ENCODE measurements at places on chromosomes 12 and 14. TPM values are rescaled to one million over a fixed set of nuclear protein-coding genes. Genes with fewer than 3 reads are reported as not detected.

Gene KDM5A
- total RNA-seq: 36.3 TPM

Gene TAS2R42
- not detected for total RNA-seq

Gene RAD9B
- total RNA-seq: 0.40 TPM

Gene HCAR2
- not detected for total RNA-seq

Gene TAS2R30
- total RNA-seq: 0.46 TPM

Gene SCNN1A
- total RNA-seq: 0.23 TPM

Gene PMEL
- total RNA-seq: 0.12 TPM

Gene HOXC5
- 1.9 TPM for total RNA-seq

Gene E2F7
- total RNA-seq: 19.9 TPM

Gene RNF212B
- total RNA-seq: not detected

DNA sequence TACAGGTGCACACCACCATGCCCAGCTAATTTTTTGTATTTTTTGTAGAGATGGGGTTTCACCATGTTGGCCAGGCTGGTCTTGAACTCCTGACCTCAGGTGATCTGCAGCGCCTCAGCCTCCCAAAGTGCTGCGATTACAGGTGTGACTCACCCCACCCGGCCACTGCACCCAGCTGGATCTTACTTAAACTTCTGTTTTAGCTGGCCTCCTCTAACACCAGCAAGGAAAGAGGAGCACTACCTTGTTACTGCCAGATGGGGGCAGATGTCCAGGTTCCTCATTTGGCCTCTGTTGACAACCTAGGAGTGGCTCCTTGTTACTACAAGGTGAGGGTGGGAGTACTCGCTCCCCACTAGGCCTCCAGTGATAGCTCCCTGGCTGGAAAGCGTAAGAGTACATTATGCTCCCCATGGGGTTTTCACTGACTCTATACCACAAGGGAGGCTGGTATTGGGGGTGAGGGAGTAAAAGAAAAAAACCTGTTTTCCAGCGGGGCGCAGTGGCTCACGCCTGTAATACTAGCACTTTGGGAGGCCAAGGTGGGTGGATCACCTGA is 13.2 kb upstream of the ARF6 start:
- DNase-seq: peak; percentile 81

GRCh38 chr12:99522456-99522855 is 125.1 kb upstream of the GARIN6 start:
- no peak for DNase-seq

DNA sequence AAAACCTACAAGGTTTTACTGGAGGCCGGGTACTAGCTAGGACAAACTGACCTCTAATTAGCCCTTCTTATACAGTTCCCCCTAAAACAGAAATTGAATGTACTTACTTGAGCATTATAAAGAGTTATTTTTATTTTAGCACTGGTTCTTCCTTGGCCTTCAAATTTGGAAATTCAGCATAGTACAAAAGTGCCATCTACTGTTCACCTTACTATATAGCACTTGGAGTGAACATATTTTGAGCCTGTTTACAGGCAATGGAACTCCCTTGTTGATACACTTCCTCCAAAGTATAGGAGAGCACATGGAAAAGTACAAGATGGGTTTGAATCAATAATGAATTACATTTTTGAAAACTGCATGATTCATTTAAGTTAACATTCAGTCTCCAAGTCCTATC is 3.9 kb upstream of the POC1B start:
- peak; percentile 17 for DNase-seq

DNA sequence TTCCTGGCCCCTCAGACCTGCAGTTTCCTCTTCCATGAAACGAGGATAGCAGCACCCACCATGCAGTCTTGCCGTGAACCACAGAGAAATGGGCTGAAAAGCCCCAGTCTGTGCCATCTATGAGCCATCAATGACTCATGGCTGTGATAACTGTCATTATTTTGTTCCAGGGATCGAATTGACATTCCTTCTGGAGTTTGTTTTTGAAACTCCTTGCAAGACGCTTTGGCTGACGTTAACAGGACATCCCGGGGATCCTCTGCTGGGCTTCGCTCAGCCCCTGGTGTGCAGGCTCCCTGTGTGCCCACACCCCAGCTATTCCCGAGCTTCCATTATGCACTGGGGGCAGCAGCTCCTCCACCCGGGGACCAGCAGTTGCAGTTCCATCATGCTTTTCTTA is 33.8 kb downstream of the MMAB start:
- DNase-seq: peak; percentile 59

DNA sequence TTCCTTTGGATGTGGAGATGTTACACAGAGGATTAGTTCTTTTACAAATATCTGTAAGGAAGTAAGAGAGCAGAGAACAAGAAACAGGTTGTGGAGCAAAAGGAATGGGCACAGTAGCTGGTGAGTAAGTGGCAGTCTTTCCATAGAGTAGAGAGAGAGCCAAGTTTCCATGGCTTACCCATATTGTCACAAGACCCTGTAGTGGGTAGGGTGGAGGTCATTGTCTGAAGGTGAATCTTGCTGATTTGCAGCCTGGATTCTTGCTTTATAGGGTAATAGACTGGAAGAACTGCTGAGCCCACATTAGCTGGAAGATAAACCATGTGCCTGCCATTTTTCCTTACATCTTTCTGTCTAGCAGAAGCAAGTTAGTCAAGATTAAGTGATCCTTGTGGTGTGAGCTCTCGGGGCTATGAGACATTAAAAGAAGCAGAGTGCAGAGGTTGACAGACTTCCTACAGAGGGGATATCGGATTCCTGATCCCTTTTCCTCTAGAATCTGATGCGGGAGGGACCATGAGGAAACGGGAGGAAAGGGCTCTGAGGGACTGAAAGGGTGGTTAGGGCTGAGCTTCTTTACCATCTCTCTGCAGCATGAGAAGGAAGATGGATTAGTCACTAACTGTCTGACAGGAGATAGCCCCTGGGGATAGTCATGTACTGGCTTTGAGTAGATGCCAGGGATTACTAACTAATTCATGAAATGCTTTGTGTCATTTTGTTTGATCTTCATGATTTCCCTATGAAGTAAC is 44.0 kb upstream of the LRTM2 start:
- DNase-seq: peak; percentile 73

DNA sequence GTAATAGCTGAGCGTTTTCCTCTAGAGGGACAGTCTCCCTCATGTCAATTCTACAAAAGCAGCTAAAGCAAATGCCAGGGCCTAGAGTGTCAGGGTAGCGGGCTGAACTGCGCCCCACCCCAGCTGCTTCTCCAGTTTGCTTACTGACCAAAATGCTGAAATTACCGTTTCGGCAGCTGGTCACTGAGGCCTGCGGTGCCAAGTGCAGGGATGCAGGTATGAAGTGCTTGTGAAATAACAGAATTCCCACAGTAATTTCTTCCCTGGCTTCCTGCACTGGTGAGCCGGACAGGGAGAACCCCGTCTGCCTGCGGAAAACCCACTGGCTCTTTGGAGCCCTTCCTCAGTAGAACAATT is 19.1 kb downstream of the PSMC1 start:
- DNase-seq: no peak

GRCh38 chr12:1984759-1985158 is 19.5 kb downstream of the DCP1B start:
- DNase-seq: no peak

GRCh38 chr14:68834816-68835215 is 41.9 kb upstream of the ZFP36L1 start:
- DNase-seq: no peak

DNA sequence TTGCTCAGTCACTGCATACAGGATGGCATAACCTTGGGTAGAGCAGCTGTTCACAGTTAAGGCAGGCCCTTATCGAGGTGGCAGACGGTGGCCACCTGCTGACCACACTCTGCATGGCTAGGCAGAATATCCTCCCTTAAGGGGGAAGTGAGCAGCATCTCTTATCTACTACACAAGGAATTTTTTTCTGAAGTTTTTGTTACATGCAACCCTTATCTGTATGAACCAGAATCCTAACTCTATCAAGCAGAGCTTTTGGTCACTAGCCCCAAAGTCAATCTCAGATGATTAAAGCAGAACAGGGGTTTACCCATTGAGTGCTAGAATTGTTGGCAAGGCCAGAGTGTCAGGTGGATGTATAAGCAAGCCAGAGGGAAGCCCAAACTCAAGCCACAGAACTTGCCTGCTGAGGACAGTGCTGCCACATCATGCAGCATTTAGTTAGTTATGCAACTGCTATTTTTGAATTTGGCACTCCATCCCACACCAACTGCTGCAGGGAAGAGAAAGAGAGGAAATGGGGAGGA is 192.8 kb downstream of the TBX5 start:
- no peak for DNase-seq

DNA sequence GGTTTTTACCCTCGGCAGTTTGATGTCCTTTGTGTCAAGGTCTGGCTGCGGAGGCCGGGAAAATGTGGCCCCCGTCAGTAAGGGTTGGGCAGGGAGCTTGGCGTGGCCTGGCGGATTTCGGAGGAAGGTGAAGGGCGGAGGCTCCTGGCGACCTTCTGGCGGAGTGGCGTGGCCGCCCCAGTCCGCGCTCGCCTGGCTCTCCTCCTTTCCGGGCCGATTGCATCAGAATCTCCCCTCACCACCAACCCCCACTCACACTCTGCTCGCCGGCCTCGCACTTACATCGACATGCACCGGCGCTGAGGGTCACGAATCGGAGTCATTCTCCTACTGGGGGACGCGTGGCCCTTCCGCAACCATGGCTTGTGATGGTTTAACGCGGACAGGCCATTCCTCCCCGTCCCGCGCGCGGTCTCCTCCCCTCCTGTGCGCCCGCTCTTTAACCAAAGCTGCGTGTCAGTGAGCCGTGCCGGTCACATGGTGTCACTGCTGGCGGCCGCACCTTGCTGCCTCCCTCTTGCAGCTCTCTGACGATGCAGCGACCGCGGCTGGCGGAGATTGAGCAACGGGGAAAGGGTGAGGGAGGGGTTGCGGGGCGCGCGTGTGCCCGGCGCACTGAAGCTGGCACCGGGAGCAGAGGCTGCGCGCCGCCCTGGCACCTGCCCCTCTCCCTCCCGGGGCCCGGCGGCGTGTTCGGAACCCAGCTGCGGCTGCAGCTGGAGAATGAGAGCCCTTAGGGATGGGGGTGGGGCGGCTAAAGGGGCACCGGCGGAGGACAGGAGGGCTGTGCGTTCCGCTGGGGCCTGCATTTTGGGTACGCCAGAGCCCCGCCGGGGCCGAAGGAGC is at the start of gene SLC38A1:
TSS of gene SLC38A1 (minus strand) at position 461 of the 846 bp plus-strand sequence. CDS start 29,243 bp downstream, outside the sequence.
- peak; percentile 88 for DNase-seq

GRCh38 chr12:116215023-116215422 is 62.5 kb downstream of the MED13L start:
- no peak for DNase-seq

DNA sequence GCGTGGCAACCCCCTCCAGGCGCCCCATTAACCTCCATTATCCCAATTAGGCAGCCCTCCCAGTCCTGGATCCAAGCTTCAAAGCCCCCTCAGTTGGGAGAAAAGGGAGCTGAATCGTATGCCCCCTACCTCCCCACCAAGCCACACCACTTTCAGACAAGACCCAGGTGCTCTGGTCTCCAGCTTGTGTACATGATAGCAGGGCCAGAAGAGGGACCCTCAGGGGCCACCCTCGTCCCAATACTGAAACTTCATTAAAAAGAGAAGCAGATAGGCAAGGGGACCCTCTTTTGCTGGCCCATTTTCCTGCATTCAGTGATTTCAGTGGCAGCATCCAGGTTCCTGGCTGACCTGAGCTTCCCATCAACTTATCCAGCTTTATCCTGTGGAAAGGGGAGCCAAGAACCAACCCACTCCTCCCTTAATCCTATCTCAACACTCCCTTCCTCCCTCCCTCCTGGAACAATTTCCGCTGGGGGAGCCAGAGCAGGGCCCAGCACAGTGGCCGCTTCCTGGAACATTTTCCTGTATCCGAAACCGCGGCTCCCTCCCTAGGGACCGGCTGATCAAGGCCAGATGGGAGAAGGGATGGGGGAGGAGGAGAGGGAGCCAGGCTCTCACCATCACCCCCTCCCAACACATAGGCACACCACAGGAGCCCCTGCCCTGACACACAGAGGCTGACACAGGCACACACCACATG is 9.5 kb upstream of the SP7 start:
- peak; percentile 53 for DNase-seq

DNA sequence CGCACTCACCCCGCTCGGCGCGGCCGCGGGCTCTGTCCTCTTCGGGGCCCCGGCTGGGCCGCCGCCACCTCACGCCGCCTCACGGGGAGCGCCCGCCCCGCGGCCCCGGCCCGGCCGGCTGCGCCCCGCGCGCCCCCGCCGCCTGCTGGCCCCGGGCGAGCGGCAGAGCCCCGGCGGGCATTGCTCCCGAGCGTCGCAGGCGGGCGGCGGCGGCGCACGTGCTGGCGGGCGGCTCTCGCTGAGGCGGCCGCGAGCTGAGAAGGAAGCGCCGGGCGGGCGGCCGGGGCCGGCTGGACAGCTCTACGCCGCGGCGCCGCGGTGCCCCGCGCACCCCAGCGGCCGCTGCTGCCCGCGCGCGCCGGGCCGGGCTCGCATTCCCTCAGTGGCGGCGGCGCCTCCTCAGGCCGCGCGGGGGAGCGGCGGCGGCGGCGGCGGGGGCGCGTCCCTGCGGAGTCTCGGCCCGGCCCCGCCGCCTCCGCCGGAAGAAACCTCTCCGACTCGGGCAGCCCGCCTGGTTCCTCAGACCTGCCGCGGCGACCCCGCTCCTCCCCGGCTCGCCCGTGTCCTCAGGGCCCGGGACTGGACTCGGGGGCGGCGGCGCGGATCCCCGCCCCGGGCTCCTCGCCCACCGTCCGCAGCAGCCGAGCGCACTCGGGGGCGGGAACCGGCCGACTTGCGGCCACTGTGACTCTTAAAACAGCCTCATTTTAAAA is at the start of gene PITPNM2:
TSS of gene PITPNM2 (minus strand) at position 347 of the 713 bp plus-strand sequence. CDS start 116,500 bp downstream, outside the sequence.
- peak; percentile 82 for DNase-seq

DNA sequence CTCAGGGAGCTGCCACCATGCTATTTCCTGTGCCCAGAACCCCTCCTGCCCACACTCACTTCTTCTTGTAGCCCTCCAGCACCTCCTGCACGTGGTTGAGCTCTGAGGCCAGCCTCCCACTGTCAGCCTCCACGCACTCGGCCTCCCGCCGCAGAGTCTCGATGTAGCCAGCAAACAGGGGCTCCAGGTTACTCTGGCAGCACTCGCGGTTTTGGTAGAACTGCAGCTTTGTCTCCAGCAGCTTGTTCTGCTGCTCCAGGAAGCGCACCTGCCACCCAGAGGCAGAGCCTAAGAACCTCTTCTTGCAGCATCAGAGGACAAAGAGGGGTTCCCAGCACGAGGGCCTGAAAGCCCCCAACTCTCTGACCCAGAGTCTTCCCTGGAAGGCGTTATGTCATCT is 2.1 kb downstream of the KRT83 start:
- DNase-seq: no peak

GRCh38 chr12:64072916-64073575 is 149.1 kb downstream of the KICS2 start:
- DNase-seq: no peak

DNA sequence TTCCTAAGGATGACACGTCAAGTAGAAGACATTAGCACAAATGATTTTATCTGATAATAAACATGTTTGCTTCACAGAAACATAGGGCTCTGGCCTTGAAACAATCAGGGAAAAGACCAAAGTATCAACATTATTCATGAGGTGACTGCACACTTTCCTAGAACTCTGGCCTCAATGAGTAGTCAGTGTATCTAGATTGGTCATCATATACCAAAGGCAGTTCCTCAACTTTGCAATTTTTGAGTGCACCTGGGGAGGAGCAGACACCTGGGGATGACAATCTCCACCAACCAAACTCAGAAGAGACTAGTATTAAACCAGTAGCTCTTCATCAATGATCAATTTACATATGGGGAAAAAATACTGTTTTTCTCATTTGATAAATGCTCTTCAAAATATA is 4.5 kb downstream of the EDDM3A start:
- no peak for DNase-seq
